ENCODE measurements at places on chromosomes 3 and 15. TPM values are rescaled to one million over a fixed set of nuclear protein-coding genes. Genes with fewer than 3 reads are reported as not detected.

GRCh38 chr3:57952651-57953050, 55.6 kb upstream of the FLNB start:
- no peak for DNase-seq

DNA sequence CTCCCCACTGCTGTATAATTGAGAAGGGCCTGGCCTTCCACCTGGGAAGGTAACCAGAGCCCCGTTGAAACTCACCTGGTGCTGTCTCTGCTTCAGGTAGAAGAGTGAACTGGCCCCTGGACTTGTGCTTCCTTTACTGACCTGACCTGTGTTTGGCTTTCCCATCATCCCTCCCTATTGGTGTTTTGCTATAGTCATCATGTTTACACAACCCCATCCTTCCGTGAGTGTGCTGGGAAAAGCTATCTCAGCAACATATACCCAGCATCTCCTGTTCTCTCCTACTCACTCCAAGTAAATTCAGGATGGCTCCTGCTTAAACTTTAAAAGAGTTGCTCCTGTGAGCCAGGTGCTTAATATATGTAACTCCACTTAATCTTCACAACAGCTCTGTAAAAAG, 77.2 kb upstream of the TSC22D2 start:
- no peak for DNase-seq

- DNase-seq = no peak
These were observed 25.9 kb upstream of the GP9 start for GRCh38 chr3:129034642-129035041.

DNA sequence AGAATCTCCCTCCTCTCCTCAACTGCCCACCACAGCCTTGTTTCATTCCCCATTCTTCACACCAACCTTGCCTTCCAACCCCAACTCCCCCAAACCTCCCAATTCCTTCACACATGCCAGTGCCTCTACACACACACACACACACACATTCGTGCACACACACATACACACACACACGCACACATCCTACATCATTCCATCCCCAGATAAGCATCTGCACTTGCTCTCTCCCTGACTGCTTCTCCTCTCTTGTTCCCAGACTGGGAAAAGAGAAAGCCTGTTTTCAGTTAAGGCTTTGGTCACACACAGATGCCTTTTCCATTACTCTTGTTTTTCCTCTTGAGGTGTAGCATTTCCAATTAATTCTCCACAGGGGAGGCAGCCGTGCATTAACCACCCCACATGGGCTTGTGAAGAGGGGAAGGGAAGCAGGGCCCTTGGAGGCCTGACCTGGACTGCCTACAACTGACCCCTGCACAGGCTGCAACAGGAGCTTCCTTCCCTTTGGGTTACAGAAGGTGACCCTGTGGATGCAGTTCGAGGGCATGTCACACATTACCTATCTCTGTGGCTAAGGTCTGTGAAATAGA, 32.0 kb upstream of the BOC start:
- no peak for DNase-seq

- no peak for DNase-seq
These were observed 7.3 kb downstream of the B3GNT5 start for GRCh38 chr3:183260167-183260904.

DNA sequence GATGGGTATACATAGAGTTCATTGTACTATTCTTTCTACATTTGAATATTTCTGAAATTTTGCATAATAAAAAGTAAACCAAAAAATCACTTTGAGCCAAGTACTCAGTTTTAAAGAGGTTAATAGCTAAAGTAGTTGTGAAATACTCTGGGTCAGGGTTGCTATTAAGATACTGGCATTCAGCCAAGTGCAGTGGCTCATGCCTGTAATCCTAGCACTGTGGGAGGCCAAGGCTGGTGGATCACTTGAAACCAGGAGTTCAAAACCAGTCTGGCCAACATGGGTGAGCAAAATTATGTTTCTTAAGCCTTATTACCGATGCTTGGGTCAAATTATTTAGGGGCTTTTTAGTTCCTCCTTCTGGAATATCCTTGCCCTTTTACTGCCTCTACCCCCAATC, 122.0 kb upstream of the MELTF start:
- no peak for DNase-seq

- DNase-seq = no peak
These were observed 57.8 kb upstream of the TBC1D5 start for GRCh38 chr3:17800232-17800631.

DNA sequence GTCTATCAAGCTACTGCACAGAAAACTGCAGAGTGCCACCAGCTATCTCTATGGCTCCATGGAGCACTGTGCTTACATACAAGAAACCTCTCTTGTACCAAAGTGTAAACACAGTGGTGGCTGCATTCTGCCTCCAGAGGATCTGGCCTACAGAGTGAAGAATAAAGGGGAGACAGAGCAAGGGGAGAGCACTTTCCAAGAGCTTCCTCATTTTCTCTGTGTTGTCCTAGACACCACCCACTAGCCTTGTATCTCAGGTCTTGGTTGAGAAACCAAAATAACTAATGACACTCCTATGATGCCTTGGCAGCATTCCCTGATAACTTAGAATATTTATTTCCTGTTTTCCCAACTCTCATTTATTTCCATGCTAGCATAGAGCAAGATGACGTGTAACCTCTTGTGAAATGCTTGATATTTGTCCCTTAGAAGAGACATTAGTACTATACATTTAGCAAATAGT, 56.9 kb upstream of the PHLDB2 start:
- peak; percentile 49 for DNase-seq

DNA sequence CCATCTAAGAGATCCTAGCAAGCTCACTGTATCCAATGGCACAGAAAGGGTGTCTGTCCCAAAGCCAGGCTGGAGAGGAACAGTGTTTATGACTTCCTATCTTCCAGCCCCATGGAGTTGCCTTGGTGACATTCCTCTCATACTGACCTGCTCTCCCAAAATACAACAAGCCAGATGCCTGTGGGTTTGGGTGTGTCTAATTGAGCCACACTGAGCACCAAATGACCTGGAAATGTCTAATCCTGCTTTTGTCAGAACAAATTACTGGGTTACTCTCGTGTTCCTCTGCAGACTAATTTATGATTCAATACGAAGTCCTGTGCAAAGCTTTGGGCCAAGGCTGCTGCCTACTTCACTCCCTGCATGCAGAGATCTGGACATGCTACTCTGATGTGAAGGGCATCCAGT, 98.1 kb upstream of the STRIT1 start:
- DNase-seq = peak; percentile 58

DNA sequence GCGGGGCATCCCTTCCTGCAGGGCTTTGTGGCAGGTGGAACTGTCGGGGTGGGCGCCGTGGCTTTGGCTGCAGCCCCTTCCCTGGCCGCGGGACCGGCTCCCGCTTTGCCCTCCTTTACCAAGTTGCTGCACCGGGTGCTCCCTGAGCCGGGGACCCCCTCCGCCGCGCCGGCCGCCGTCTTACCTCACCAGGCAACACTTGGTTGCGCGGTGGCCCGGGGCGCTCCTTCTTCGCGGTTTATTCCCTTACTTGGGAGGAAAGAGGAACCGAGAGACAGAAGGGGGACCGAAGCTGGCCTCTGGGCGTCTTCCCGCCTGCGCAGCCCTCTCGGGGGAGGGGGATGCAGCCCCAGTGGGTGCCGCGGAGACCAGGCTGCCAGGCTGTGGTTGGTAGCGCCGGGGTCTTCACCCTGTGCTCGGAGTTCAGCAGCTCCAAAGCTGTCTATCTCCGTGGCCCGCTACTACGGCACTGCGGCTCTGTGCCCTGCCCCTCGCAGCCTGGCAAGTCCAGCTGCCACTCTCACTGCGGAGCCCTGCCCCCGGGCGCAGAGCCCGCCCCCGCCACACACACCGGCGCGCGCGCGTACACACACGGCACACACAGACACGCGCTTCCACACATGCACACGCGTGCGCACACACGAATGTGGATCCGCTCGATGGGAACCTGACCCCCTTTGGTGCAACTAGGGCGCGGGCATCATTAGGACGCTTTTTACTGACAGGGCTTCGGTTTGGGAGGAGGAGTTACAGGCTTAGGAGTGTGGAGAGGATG, at the start of gene DGKG:
DGKG (minus strand) TSS at position 473 of the 775 bp plus-strand sequence. CDS start 41,775 bp downstream, outside the sequence.
- DNase-seq = no peak

Gene CSK
- polyA plus RNA-seq = 33.1 TPM

Gene DPPA2
- polyA plus RNA-seq = not detected

Gene GOLGA8G
- polyA plus RNA-seq = 0.03 TPM

Gene RASGRF1
- polyA plus RNA-seq = not detected

Gene SLC9C1
- polyA plus RNA-seq = 0.52 TPM

Gene GOLGA6L9
- 9.3 TPM for polyA plus RNA-seq

Gene FBXW12
- polyA plus RNA-seq = 0.15 TPM

Gene SAMD7
- not detected for polyA plus RNA-seq

All from muscle of arm (tissue), 14 donors.